Suprapubic skin (tissue), 4 donors: ENCODE measurements at places on chromosomes 12 and 14. TPM values are rescaled to one million over a fixed set of nuclear protein-coding genes. Genes with fewer than 3 reads are reported as not detected.

DNA sequence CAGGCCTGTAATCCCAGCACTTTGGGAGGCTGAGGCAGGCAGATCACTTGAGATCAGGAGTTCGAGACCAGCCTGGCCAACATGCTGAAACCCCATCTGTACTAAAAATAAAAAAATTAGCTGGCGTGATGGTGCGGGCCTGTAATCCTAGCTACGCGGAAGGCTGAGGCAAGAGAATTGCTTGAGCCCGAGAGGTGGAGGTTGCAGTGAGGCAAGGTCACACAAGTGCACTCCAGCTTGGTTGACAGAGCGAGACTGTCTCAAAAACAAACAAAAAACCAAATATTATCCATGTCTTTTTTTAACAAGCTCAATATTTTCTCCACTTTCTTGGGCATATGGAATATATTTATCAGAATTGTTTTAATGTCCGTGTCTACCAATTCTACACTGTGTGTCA lies 89.6 kb downstream of the LMNTD1 start:
- DNase-seq, result no peak

- peak; percentile 68 for DNase-seq
Observed at GRCh38 chr14:69152181-69152901, 578 bp downstream of the DCAF5 start.

DNA sequence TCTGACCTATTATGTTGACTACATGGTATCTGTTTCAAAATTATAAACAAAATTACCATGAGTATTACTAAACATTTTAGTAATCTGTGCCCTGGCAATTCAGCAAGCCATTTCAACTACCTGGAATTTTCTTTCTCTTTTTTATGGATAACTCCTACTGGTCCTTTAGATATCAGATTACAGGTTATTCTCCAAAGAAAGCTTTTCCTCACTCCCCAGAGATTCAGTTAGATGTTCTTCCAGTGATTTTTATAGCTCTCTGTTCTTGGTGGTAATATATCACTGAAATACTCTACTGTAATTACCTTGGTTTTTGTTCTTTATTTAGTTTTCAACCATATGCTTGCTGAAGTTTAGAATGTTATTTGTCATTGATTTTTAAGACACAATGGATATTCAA lies 930.2 kb upstream of the FOXG1 start:
- DNase-seq, result no peak

GRCh38 chr14:75460394-75460793 lies 32.6 kb downstream of the JDP2 start:
- no peak for DNase-seq

GRCh38 chr14:94239406-94239805 lies 53.7 kb downstream of the SERPINA10 start:
- DNase-seq, result no peak

LBHD2 gene
- total RNA-seq, result not detected

DNA sequence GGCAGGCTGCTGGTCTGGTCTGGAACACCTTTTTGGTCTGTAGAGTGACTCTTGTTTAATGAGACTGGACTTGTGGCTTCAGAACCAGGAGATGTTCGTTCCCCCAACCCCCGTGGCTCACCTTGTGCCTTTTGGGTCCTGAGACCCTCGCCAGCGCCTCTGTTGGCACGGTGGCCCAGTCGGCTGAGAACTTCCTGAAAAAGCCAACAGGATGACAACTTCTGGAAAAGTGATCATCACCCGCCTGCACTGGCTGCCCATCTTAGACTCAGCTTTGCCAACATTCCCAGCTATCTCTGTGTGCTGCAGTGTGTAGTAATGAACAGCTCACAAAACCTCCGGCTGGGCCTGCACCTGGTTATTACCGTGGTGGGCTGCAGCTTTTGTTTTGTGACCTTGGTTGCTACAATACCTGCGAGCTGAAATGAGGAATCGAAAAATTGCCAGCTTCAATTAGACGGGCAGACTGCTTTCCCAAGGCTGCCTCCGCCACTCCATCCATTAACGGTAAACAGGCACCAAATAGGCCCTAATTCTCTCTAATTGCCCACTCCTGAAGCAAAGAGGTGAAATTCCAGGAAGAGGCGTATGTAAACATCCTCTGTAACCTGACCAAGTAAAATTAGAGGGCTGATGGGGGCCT lies 16.0 kb downstream of the MEG3 start:
- no peak for DNase-seq

GRCh38 chr12:30902001-30902400 lies 24.5 kb upstream of the TSPAN11 start:
- DNase-seq, result no peak

METTL25 gene
- 11.5 TPM for total RNA-seq
